ENCODE measurements at places on chromosomes 12 and 14. TPM values are rescaled to one million over a fixed set of nuclear protein-coding genes. Genes with fewer than 3 reads are reported as not detected.

The OR6C4 gene
- not detected for polyA plus RNA-seq

The CNTN1 gene
- polyA plus RNA-seq: 21.7 TPM

The PRPF39 gene
- 40.4 TPM for polyA plus RNA-seq

The BHLHE41 gene
- polyA plus RNA-seq: 3.9 TPM

The RASAL1 gene
- 0.05 TPM for polyA plus RNA-seq

The CD4 gene
- 9.7 TPM for polyA plus RNA-seq

The PIK3C2G gene
- 0.43 TPM for polyA plus RNA-seq

The GPR135 gene
- 3.3 TPM for polyA plus RNA-seq

The HAL gene
- polyA plus RNA-seq: 0.31 TPM

The GPR84 gene
- 0.17 TPM for polyA plus RNA-seq

The ZBTB25 gene
- 6.2 TPM for polyA plus RNA-seq

The LRCOL1 gene
- polyA plus RNA-seq: 0.46 TPM

The MYRFL gene
- polyA plus RNA-seq: 0.34 TPM

The DNAJC22 gene
- 0.26 TPM for polyA plus RNA-seq

The CLEC1A gene
- polyA plus RNA-seq: 2.6 TPM

The CDCA3 gene
- 27.6 TPM for polyA plus RNA-seq

The APOF gene
- polyA plus RNA-seq: not detected

The LALBA gene
- polyA plus RNA-seq: not detected

The INSM2 gene
- not detected for polyA plus RNA-seq

The HNF1A gene
- polyA plus RNA-seq: not detected

The RNF212B gene
- not detected for polyA plus RNA-seq

The DMAC2L gene
- 14.5 TPM for polyA plus RNA-seq

The FOXN4 gene
- polyA plus RNA-seq: 0.11 TPM

The POLR3B gene
- 11.3 TPM for polyA plus RNA-seq

The IGF1 gene
- polyA plus RNA-seq: 26.2 TPM
